Testis (tissue), 5 donors: ENCODE measurements at places on chromosomes 4 and X. TPM values are rescaled to one million over a fixed set of nuclear protein-coding genes. Genes with fewer than 3 reads are reported as not detected.
A peak's percentile ranks its signal among the peaks of the same experiment; 100 is the strongest.

The UBQLN2 gene
- total RNA-seq, result 17.3 TPM

The ABLIM2 gene
- total RNA-seq, result 6.9 TPM

The NAP1L2 gene
- total RNA-seq, result 3.8 TPM

The GABRB1 gene
- total RNA-seq, result 0.87 TPM

The TCEAL2 gene
- total RNA-seq, result 63.0 TPM

DNA sequence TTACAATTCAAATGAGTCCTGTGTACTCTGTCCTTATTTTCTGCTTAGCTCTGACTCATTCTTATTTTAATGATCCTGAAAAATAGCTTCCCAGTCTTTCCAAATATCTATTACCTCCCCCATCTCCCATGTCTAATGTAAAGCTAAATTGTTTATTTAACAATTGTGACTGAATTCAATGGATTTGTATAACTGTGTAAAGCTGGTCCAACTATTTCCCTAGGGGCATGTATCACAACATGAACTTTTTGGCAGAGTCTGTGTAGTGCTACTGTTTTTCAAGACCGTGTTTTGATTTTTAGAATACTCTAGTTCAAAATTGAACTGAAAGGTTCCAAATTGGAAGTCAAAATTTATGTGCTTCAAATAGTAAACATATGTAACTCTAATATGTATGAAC, 67.8 kb downstream of the SPCS3 start:
- no peak overlapping the region for H3K4me3 ChIP-seq
- DNase-seq, result no peak
- H3K27me3 ChIP-seq, result no peaks in the 10 kb centered on the region
- no peaks in the 10 kb centered on the region for H3K36me3 ChIP-seq

DNA sequence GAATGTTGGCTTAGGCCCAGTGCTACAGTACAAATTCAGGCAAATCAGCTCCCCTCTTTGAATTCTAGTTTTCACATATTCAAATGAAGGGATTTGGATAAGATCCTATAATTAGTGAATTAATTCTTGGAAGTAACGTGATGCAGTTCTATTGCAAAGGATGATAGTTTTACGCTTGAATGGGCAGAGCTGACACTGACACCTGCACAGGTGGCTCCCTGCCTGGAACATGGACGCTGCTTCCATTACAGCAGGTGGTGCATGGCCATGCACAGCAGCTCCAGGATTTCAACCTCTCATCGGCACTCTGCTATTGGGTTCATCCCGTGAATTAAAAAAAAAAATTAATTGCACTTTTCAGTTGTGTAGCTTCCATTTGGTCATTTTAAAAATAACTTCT, 28.4 kb upstream of the RPS6KA6 start:
- H3K4me3 ChIP-seq, result no peak overlapping the region
- no peaks in the 10 kb centered on the region for H3K4me1 ChIP-seq
- no peaks in the 10 kb centered on the region for H3K27me3 ChIP-seq
- no peaks in the 10 kb centered on the region for H3K36me3 ChIP-seq

- H3K4me1 ChIP-seq, result no peaks in the 10 kb centered on the region
- H3K27me3 ChIP-seq, result no peaks in the 10 kb centered on the region
- H3K4me3 ChIP-seq, result no peak overlapping the region
- DNase-seq, result no peak
- H3K27ac ChIP-seq, result no peak overlapping the region
Observed at GRCh38 chrX:70525733-70526132, 81.1 kb downstream of the DLG3 start.

GRCh38 chr4:17809667-17810066, 890 bp downstream of the DCAF16 start:
- H3K27ac ChIP-seq, result peak overlapping the region; percentile 98
- no peaks in the 10 kb centered on the region for H3K36me3 ChIP-seq
- peak overlapping the region; percentile 93 for H3K4me3 ChIP-seq
- H3K27me3 ChIP-seq, result no peaks in the 10 kb centered on the region
- no peak for DNase-seq
- peaks cover 28% of the 10 kb centered on the region for H3K4me1 ChIP-seq

GRCh38 chr4:128871948-128872347, 62.4 kb downstream of the JADE1 start:
- no peak overlapping the region for H3K27ac ChIP-seq
- H3K36me3 ChIP-seq, result no peaks in the 10 kb centered on the region
- H3K4me3 ChIP-seq, result no peak overlapping the region
- no peak for DNase-seq
- no peaks in the 10 kb centered on the region for H3K4me1 ChIP-seq

DNA sequence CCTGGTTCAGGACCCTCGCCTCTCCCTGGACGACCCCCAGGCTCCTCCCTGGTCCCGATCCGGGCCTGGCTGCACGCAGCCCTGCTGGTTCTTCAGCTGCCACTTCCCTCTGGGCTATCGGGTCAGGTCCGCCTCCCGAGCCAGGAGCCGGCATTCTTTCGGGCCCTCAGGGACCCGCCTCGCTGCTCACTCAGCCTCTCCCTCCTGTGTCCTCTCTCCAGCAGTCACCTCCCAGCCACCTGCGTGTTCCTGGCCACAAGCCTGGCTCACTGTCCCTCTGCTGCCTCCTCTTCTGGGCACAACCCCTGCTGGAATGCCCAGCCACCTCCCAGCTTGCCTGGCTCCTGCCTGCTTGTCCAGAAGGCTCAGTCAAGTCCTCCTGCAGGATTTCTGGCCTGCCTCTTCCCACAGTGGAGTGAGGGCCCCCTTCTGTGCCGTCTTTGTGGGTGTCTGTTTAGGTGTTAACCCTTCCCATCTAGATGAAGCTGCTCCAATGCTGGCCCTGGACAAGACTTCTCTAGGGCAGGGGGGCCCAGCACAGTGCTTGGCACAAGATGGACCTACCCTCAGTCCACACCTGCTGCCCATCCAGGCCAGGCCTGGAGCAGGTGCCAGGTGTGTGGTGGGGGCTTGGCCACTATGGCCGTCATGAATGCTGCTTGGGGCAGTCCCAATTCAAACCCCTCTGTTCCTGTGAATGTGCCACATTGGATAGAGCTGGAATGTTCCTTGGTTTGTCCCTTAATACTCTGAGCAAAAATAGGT, 2.2 kb downstream of the WFS1 start:
- H3K4me1 ChIP-seq, result peaks cover 66% of the 10 kb centered on the region
- DNase-seq, result peak; percentile 52
- H3K4me3 ChIP-seq, result no peak overlapping the region
- H3K27ac ChIP-seq, result peak overlapping the region; percentile 67
- H3K27me3 ChIP-seq, result no peaks in the 10 kb centered on the region
- H3K36me3 ChIP-seq, result no peaks in the 10 kb centered on the region

GRCh38 chrX:140817943-140818342, 108.4 kb downstream of the LINC00632 start:
- H3K27me3 ChIP-seq, result no peaks in the 10 kb centered on the region
- DNase-seq, result no peak

GRCh38 chr4:162707962-162708361, 458.7 kb downstream of the NAF1 start:
- H3K27ac ChIP-seq, result no peak overlapping the region

GRCh38 chr4:124694946-124695598, 17.5 kb downstream of the ANKRD50 start:
- H3K27ac ChIP-seq, result no peak overlapping the region
- no peaks in the 10 kb centered on the region for H3K4me1 ChIP-seq
- DNase-seq, result no peak
- no peaks in the 10 kb centered on the region for H3K27me3 ChIP-seq
- H3K36me3 ChIP-seq, result no peaks in the 10 kb centered on the region

DNA sequence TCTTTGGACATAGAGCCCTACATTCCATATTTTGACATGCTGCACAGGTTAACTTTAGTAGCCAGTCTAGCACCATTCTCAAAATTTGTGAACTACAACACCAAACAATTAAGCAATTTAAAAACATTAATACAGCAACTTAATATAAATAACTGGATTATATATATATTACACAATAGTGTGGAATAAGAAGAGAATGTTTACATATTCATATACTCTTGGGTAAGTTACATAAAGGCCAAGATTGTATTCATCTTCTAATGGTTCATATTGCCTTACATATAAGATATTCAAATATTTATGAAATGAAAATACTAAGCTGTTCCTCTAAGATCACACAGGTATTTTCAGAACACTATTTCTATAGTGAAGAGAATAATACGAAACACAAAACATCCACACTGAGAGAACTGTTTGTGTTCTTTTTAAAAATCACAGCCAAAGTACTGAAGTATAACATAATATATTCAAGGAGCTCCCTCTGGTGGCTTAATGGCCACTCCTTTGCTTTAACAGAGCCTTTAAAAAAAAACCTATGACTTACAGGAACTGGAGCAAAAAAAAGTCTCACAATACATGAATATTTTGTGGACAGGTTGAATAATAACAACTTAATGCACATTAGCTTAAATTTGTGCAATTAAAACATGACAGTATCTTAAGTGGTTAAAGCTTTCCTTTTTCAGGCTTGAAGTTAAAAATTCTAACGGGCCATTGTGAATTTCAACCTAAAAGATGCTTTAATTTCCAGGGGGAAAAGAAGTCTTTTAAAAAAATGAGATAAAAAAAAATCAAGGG, 46.2 kb downstream of the NEK1 start:
- H3K27me3 ChIP-seq, result no peaks in the 10 kb centered on the region
- no peaks in the 10 kb centered on the region for H3K4me1 ChIP-seq
- H3K4me3 ChIP-seq, result no peak overlapping the region
- no peaks in the 10 kb centered on the region for H3K36me3 ChIP-seq
- DNase-seq, result peak; percentile 73
- H3K27ac ChIP-seq, result no peak overlapping the region

GRCh38 chrX:40573763-40574162, 7.0 kb upstream of the ATP6AP2 start:
- H3K27me3 ChIP-seq, result no peaks in the 10 kb centered on the region
- H3K4me1 ChIP-seq, result no peaks in the 10 kb centered on the region
- no peak overlapping the region for H3K27ac ChIP-seq
- no peak for DNase-seq
- H3K36me3 ChIP-seq, result no peaks in the 10 kb centered on the region

DNA sequence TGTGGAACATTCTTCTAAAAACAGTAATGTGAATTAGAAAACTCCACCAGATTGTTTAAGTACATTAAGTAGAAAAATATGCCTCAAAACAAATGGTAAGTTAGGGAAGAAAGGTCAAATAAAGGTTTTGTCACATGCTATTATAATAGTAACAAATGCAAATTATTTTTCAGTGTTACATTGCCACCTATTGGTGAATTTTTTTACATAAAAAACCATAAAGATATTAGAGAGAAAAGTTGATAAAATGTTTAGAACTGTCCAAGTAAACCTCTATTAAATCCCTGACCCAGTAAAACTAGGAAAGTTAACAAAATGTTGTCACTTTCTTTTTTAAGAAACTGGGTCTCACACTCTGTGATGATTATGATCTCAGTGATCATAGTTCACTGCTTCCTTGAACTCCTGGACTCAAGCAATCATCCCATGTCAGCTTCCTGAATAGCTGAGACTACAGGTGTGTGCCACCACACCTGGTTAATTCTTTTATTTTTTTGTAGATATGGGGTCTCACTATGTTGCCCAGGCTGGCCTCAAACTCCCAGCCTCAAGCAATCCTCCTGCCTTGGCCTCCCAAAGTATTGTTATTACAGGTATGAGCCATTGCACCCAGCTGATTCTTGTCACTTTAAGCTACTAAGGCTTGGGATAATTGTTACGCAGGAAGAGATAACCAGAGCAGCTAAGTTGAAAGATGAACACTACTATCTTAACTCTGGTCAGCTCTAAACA, 157.6 kb downstream of the ATRX start:
- H3K27me3 ChIP-seq, result no peaks in the 10 kb centered on the region
- DNase-seq, result no peak
- H3K27ac ChIP-seq, result no peak overlapping the region
- no peaks in the 10 kb centered on the region for H3K4me1 ChIP-seq
- no peak overlapping the region for H3K4me3 ChIP-seq
- H3K36me3 ChIP-seq, result no peaks in the 10 kb centered on the region

DNA sequence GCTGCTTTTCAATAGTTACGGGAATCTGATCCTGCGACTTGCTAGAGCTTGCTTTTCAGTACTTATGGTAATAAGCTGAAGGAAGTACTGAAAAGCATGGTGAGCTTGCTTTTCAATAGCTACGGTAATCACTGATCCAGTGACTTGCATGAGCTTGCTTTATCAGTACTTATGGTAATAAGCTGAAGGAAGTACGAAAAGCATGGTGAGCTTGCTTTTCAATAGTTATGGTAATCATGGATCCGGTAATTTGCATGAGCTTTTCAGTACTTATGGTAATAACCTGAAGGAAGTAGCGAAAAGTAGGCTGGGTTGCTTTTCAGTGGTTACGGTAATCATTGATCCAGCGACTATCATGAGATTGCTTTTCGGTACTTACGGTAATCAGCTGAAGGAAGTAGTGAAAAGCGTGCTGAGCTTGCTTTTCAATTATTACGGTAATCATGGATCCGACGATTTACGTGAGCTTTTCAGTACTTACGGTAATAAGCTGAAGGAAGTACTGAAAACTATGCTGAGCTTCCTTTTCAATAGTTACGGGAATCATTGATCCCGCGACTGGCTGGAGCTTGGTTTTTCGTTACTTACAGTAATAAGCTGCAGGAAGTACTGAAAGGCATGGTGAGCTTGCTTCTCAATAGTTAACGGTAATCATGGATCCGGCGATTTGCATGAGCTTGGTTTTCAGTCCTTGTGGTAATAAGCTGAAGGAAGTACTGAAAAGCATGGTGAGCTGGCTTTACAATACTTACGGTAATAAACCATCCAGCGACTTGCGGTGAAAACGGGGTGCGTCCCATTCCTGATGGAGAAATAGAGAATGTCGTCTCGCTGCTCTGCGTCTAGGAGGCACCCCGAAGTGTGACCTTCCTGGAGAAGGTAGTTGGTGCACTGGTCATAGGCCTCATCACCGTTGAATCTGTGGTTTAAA, 6.5 kb downstream of the CRLF2 start:
- no peaks in the 10 kb centered on the region for H3K27me3 ChIP-seq
- peak; percentile 55 for DNase-seq
- H3K27ac ChIP-seq, result no peak overlapping the region
- peak overlapping the region; percentile 27 for H3K4me3 ChIP-seq
- H3K4me1 ChIP-seq, result no peaks in the 10 kb centered on the region
- H3K36me3 ChIP-seq, result no peaks in the 10 kb centered on the region

DNA sequence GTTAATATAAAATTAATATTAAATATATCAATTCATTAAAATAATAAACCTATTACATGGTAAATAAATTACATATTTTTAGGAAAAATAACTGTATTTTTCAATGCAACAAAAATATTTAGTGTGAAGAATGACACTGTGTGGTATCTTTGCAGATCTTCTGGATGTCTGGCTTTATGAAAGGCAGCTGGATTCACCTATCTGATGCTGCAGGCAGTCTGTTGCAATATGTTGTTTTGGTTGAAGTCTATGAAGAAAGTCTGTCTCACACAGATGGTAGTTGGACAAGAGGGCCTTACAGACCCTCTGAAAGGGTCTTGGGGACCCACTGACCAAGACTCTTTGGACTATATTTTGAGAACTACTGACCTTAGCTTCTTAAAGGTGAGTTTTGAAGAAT, 89.1 kb upstream of the TMEM150C start:
- DNase-seq, result no peak
- H3K4me3 ChIP-seq, result no peak overlapping the region
- H3K27ac ChIP-seq, result no peak overlapping the region
- no peaks in the 10 kb centered on the region for H3K4me1 ChIP-seq

GRCh38 chrX:44802613-44803012, 41.2 kb upstream of the DUSP21 start:
- H3K4me1 ChIP-seq, result no peaks in the 10 kb centered on the region
- no peak for DNase-seq
- H3K36me3 ChIP-seq, result no peaks in the 10 kb centered on the region
